Small intestine (tissue), 16 donors: ENCODE measurements at places on chromosomes 16 and 17. TPM values are rescaled to one million over a fixed set of nuclear protein-coding genes. Genes with fewer than 3 reads are reported as not detected.

DNA sequence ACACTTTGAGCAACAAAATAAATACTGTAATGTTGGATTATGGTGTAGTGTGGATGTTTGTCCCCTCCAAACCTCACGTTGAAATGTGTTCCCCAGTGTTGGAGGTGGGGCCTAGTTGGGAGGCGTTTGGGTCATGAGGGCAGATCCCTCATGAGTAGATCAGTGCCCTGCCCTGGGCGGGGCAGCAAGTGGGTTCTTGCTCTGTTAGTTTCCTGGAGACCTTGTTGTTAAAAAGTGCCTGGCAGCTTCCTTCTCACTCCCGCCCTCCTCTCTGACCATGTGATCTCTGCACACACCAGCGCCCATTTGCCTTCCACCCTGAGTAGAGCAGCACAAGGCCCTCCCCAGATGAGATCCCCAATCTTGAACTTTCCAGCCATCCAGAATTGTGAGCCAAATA, 67.7 kb downstream of the MPRIP start:
- H3K27ac ChIP-seq = peak overlapping the region; percentile 59
- H3K27me3 ChIP-seq = no peaks in the 10 kb centered on the region
- H3K4me3 ChIP-seq = no peak overlapping the region
- H3K36me3 ChIP-seq = no peaks in the 10 kb centered on the region
- peak; percentile 94 for DNase-seq
- peaks cover 46% of the 10 kb centered on the region for H3K4me1 ChIP-seq

Gene GRB7
- polyA plus RNA-seq = 13.9 TPM

Gene HOXB13
- not detected for polyA plus RNA-seq

GRCh38 chr16:11688520-11688886, 20.2 kb downstream of the SNN start:
- H3K4me1 ChIP-seq = no peaks in the 10 kb centered on the region
- H3K27me3 ChIP-seq = no peaks in the 10 kb centered on the region
- DNase-seq = no peak

GRCh38 chr16:76639685-76640289, 362.6 kb downstream of the CNTNAP4 start:
- H3K4me1 ChIP-seq = no peaks in the 10 kb centered on the region
- no peak overlapping the region for H3K4me3 ChIP-seq
- peak; percentile 6 for DNase-seq
- no peaks in the 10 kb centered on the region for H3K36me3 ChIP-seq
- H3K27ac ChIP-seq = no peak overlapping the region
